ENCODE measurements at places on chromosomes 13 and 19.

GRCh38 chr13:106276876-106277275 is 258.6 kb downstream of the EFNB2 start:
- DNase-seq, result no peak

- no peak for DNase-seq
Measured at GRCh38 chr13:44822291-44822690, 167.0 kb downstream of the NUFIP1 start.

DNA sequence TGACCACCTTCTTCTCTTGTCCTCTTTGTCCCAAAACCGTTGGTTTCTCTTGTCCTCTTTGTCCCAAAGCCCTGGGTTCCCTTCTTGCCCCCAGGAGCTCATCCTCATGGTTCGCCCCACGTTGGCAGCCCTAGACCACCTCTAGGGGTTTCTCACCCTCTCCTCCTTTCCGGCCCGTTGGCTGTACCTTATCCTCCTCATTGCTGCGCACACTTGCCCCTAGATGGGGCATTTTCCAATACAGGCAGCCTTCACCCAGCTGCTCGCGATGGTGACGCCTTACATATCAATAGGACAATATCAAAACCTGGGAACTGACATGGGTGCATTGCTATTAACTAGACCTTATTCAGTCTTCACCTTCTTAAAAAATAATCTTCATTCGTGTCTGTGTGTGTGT is 86.5 kb downstream of the IPO5 start:
- DNase-seq, result no peak

GRCh38 chr19:48961051-48961649 is 4.0 kb upstream of the FTL start:
- no peak for DNase-seq

DNA sequence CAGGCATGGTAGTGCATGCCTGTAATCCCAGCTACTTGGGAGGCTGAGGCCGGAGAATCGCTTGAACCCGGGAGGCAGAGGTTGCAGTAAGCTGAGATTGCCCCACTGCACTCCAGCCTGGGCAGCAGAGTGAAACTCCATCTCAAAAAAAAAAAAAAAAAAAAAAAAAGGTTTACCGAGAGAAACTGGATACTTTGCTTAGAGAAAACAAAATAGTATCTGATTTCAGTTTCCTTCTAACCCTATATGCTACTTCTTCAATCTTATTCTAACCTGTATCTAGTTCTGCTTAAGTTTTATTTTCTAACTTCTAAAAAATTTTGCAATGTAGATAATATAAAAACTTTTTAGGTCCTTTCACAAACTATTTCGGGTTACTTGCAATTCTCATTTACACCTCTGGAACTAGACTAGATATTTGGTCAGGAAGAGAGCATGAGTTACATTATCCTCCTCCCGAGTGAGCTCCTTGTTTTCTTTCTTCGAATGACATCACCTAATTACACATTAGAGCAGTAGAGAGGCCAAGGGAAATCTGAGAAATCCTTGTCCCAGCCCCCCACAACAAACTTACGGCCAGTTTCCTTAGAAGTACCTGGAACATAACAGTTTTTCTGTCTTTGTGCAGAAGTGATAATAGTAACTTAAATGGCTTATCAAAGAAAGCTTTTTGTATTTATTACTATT is 128.9 kb downstream of the B3GLCT start:
- DNase-seq, result no peak

GRCh38 chr19:15507068-15508034 is 974 bp upstream of the CYP4F22 start:
- no peak for DNase-seq

Data from NCI-H1417 treated with DMSO at 0.1 percent for 48 hours (cell line).